Chondrocyte (in vitro differentiated cells): ENCODE measurements at places on chromosomes 11 and 22. TPM values are rescaled to one million over a fixed set of nuclear protein-coding genes. Genes with fewer than 3 reads are reported as not detected.

CEND1 gene
- total RNA-seq, result 0.20 to 0.67 TPM (median 0.41 TPM) in 3 replicates

PLA2G6 gene
- 16.3 to 30.2 TPM (median 21.0 TPM) in 3 replicates for total RNA-seq

ART1 gene
- not detected in 3 replicates for total RNA-seq

RCOR2 gene
- total RNA-seq, result 1.3 to 3.8 TPM (median 2.7 TPM) in 3 replicates

CARD18 gene
- not detected in 3 replicates for total RNA-seq

CDON gene
- total RNA-seq, result 17.6 to 26.8 TPM (median 19.9 TPM) in 3 replicates

OR4A16 gene
- total RNA-seq, result not detected in 3 replicates

C22orf15 gene
- not detected in 3 replicates for total RNA-seq

OR8D1 gene
- total RNA-seq, result not detected in 3 replicates

BCL2L13 gene
- total RNA-seq, result 38.7 to 46.2 TPM (median 39.6 TPM) in 3 replicates

SLC25A45 gene
- total RNA-seq, result 11.7 to 14.4 TPM (median 13.1 TPM) in 3 replicates

POU2AF3 gene
- total RNA-seq, result not detected in 3 replicates

CAPN5 gene
- total RNA-seq, result 11.9 to 16.7 TPM (median 13.6 TPM) in 3 replicates

GDPD5 gene
- total RNA-seq, result 8.9 to 12.6 TPM (median 11.3 TPM) in 3 replicates

TMEM25 gene
- 23.3 to 27.1 TPM (median 26.3 TPM) in 3 replicates for total RNA-seq

KCNQ1OT1 gene
- total RNA-seq, result 2.5 to 8.5 TPM (median 2.7 TPM) in 3 replicates

CST6 gene
- total RNA-seq, result not detected in 3 replicates

EP300 gene
- 53.1 to 58.1 TPM (median 57.8 TPM) in 3 replicates for total RNA-seq

PANX2 gene
- 3.0 to 6.1 TPM (median 3.3 TPM) in 3 replicates for total RNA-seq

OR52E8 gene
- total RNA-seq, result not detected in 3 replicates

MLC1 gene
- total RNA-seq, result 0.38 to 0.77 TPM (median 0.50 TPM) in 3 replicates

DGCR6L gene
- total RNA-seq, result 45.7 to 52.6 TPM (median 47.2 TPM) in 3 replicates

BEST1 gene
- total RNA-seq, result 1.3 to 4.5 TPM (median 2.8 TPM) in 3 replicates

TPBGL gene
- 0.24 to 0.82 TPM (median 0.74 TPM) in 3 replicates for total RNA-seq

C11orf42 gene
- not detected in 3 replicates for total RNA-seq

ARHGAP20 gene
- total RNA-seq, result 0.62 to 1.2 TPM (median 0.62 TPM) in 3 replicates

RFPL3 gene
- total RNA-seq, result not detected in 3 replicates

TPH1 gene
- 0.99 to 6.4 TPM (median 5.0 TPM) in 3 replicates for total RNA-seq

PDE3B gene
- 0.31 to 0.47 TPM in 2 of 3 replicates, not detected in the other for total RNA-seq

FOLR2 gene
- total RNA-seq, result not detected in 3 replicates

OR52H1 gene
- total RNA-seq, result 0.39 TPM in 1 of 3 replicates, not detected in the others

OR52A1 gene
- total RNA-seq, result not detected in 3 replicates

ARHGAP8 gene
- total RNA-seq, result 0.25 to 0.58 TPM (median 0.51 TPM) in 3 replicates

RAB6A gene
- total RNA-seq, result 173 to 188 TPM (median 185 TPM) in 3 replicates

FXYD2 gene
- total RNA-seq, result not detected in 3 replicates
